ENCODE measurements at places on chromosomes 2 and 18.

DNA sequence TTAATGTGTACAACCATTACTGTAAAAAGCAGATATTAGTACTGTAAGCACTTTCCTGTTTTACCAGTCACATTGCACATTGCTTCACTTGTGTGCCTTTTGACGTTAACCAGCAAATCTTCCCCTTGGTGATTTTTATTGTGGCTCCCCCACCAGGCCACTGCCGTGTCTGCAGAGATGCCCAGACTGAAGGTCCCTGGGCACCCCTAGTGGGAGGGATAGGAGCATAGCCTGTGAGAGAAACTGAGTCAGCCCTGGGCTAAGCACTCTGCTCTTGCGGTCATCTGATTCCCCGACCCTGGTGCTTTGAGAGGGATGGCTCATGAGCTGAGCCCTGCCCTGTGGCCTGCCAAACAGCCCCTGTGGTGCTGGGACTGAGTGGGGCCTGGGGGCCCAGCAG, 73.4 kb downstream of the INPP4A start:
- peak; percentile 27 for DNase-seq

DNA sequence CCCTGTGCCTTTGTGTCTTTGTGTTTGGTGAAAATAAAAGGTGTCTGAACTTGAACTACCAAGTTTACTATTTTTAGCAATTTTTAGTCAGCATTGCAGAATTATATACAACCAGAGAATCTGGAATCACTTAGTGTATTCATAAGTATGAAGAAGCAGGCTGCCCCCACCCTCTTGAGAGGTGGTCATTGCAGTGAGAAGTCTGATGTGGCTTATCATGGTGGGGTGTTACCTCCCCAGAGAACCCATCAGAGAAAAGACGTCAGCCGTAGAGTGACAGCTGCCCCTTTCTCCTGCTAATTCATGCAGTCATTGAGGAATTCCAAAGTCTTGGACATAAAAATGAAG, 66.0 kb downstream of the BOLA3 start:
- no peak for DNase-seq

DNA sequence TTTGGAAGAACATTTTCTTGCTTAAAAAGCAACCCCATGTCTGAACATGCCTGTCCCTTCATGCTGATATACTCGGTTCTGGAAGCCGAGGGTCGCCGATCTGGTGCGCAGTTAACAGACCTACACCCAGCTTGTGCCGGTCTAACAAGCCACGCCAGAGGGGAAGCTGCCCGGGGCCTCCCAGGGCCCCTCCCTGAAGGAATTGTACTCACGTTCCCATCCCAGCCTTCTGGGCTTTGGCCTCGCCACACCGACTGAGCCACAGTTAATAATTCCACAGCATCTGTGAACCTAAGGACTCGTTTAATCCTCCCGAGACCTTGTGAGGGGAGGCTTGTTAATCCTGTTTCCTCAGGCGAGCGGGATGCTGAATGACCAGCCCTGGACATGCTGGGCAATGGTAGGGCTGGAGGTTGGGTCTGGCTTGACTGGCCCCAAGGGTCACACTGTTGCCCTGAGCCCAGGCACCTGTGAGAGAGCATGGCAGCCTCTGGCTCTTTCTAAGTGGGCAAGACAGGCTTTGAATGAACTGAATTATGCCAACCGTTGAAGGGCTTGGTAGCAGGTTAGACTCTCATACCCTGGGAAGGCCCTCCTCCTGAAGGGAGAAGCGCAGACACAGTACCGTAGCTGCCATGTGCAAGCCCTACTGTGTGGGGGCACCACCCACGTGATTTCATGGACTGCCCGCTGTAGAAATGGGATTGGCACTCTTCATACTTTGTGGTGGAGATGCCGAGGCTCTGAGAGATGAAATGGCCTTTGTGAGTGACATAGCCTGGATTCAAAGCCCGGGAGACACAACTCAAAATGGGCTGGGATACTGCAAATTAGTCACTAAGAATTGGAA, 27.9 kb upstream of the ODC1 start:
- no peak for DNase-seq

- DNase-seq, result no peak
Measured at GRCh38 chr2:176206682-176207081, 18.2 kb downstream of the HOXD1 start.

DNA sequence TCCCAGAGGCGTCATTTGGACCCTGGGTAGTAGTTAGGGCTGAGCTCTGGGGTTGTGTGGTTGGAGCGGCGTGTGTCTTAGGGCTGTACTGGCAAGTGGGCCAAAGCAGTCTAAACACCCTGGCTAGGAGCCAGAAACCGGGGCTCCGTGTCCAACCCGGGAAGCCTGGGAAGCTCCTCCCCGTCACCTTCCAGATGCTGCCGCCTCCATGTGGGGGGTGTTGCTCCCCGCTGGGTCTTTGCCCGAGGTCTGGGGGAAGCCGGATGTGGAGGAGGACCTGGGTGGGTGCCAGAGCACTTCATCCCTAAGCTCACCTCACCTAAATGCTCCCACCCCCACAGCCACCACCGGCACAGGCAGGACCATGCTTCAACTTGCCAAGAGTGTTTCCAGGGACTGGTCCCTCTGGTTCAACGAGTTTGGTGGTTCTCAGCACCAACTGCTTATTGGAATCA, 25.4 kb downstream of the TET3 start:
- no peak for DNase-seq

DNA sequence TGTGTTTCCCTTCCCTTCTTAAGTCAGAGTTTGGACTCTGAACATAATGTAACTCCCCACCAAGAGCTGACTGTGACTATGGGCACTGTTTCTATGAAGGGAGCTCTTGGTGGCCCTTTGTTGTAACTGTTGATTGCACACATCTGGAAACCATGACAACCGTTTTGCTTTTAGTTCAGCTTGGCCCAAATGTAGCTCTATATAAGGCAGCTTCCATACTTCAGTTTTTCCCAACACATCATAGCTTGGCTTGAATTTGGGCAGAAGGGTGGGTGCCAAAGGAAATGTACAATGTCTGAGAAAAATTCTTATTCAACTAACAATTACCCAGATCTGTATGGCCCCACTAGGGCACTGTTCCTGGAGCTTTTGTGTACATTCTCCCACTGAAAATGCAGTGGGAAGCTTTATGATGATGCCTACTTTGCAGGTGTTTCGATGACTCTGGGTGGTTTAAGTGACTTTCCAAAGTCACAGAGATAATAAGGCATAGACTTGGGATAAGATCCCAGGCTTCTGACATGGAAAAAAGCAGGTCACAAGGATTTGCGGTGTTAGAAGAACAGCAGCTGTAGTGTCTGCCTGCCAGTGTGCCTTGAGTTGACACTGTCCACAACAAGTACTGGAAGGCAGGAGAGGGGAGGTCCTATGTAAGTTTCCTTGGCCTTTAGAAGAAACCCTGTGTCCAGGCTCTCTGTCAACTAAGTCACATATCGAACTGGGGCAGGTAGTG, 2.4 kb upstream of the CETN1 start:
- no peak for DNase-seq

- no peak for DNase-seq
Measured at GRCh38 chr2:159600752-159601151, 15.6 kb downstream of the BAZ2B start.

GRCh38 chr18:49162226-49162864, 211.6 kb upstream of the SMAD7 start:
- DNase-seq, result no peak
